Suppressor macrophage treated with lipopolysaccharide for 1 hour (primary cell): ENCODE measurements at places on chromosomes 5 and 9.

- DNase-seq: no peak
Observed at GRCh38 chr5:10528056-10528816, 35.6 kb upstream of the ANKRD33B start.

GRCh38 chr9:78692871-78693270 lies 395.9 kb downstream of the PSAT1 start:
- no peak for DNase-seq

- DNase-seq: no peak
Observed at GRCh38 chr9:1876891-1877496, 138.2 kb upstream of the SMARCA2 start.

- DNase-seq: no peak
Observed at GRCh38 chr9:5843794-5844471, 11.0 kb upstream of the ERMP1 start.

DNA sequence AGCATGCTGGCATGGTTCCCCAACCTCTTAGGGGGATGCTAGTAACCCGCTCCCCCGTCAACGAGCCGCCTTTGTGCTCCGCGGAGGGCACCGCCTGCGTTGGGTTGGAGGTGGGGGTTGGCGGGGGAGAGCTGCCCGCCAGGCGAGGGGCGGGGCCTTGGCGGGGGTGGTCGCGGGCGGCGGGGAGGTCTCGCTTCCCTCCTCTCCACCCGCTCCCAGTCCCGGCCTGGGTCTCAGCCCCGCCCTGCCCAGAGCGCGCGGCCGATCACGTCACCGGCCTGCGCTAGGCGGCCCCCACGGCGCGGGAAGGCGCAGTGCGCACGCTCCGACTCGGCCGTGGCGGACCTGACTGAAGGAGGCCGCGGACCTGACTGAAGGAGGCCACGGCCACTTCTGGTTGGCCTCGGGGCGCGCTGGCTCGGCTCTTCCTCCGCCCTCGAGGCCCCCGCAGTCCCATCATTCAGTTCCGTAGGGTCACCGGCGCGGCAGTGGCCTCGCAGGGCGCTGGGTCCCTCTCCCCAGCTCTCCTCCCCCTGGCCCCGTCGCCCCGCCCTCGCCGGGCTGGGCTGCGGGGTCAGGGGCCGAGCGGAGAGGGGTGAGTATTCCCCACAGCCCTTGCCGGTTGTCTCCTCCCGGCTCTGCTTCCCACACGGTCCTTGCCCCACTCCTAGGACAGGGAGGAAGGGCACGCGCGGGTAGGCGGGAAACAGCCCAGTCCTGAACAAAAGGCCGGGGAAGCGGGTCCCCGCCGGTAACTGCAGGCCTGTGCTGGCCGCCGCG lies at the start of gene ATG10:
Gene ATG10 (plus strand): TSS at position 312 of the 780 bp plus-strand sequence. CDS start 15,548 bp downstream, outside the sequence.
- DNase-seq: peak; percentile 97

- DNase-seq: no peak
Observed at GRCh38 chr9:131465401-131465800, 37.3 kb upstream of the POMT1 start.

DNA sequence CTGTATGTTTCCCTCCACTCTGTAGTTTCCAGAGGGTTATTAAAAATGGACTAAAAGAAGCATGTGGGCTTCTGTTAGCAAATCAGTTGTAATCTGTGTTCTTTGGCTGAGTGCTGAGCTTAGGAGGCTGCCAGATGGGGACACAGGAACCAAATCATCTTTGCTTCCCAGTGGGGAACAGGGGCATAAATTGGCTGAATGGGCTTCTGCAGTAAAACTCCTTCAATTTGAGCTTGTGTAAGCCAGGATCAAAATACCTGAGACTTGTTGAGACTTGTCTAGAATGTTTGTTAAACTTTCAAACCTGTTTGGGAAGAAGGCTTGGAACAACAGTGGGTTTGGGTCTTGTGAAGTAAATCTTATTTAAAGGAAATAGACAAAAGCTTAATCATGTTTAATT lies 32.2 kb upstream of the TNFAIP8 start:
- DNase-seq: peak; percentile 57

GRCh38 chr9:113695440-113695851 lies 180.7 kb upstream of the ZNF618 start:
- DNase-seq: no peak

- no peak for DNase-seq
Observed at GRCh38 chr9:84869091-84869490, 199.6 kb downstream of the NTRK2 start.

DNA sequence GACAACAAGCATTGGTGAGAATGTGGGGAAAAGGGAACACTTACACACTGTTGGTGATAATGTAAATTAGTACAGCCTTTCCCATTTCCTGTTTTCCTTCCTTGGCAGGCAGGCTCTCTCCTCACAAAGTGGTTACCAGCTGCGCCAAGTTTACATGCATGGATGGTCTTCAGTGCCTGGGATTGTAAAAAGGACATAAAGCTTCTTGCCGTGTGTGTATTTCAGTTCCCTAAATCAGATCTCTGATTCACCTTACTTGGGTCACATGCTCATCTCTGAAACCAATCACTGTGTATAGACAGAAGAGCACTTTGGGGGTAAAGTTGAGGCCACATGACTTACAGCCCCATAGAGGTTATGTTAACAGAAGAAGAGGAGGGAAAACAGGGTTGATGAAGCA lies 92.8 kb downstream of the CAVIN4 start:
- no peak for DNase-seq

- DNase-seq: no peak
Observed at GRCh38 chr5:73668017-73668416, 42.0 kb downstream of the ARHGEF28 start.

DNA sequence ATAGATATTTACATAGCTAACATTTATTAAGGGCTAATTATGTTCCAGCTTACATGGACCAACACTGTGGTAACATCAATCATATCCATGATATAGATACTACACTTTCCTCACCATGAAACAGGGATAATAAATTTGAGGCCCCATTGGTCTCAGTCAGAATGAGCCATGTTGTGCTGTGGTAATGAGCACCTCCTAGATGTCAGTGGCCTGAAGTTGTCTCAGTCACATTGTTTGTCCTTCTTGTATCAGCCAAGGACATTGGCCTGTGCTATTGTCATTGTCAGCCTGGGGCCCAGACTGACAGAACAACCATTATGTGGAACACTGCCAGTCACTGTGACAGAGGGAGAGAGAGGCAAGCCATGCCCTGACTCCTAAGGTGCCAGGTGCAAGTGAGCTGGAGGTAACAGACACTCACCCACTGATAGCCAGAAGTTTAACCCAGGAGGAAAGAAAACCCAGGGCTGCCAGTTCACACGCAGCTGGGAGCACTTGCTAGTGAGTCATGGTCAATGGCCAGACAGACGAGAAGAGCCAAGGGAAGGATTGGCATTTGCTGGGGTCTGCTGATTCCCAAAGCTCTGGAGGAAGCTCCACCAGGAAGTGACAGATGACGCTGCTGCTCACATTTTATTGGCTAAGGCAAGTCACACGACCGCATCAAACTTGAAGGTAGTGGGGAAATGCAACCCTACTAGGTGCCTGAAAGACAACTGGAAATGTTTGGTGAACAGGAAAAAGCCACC lies 224.2 kb downstream of the MELK start:
- no peak for DNase-seq

DNA sequence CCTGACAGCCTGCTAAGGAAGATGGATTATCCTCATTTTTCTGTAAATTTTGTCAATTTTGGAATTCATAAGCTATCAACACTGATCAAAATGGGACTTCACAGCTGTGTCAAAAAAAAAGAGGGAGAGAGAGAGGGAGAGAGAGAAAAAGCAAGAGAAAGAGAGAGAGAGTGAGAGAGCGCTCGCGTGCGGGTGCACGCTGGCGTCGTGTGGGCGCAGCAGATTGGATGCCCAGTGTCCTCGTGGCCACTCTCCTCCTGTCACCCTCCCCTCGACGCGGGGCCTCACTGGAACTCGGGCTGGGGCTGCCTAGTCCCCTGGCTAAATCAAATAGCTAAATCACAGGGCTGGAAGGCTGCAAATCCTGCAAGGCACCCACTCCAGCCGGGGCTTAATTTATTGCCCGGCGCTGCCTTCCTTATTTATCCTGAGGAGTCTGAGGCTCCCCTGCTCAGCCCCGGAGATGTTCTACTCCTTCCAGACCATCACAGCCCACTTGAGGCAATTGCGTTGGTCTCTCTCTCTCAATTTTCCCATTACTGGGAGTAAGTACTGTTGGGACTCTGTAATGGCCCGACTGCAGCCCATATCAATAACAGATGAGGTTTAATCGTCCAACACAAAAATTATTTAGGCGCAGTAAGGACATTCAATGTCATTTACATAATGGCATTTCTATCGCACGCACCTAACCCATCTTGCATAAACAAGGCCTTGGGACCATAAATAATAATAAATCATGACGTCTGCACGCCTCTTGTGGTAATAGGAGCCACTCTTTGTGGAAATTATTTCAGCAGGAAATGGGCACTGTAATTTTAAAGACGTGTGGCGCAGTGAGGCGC lies 94.2 kb downstream of the PAX5 start:
- no peak for DNase-seq

DNA sequence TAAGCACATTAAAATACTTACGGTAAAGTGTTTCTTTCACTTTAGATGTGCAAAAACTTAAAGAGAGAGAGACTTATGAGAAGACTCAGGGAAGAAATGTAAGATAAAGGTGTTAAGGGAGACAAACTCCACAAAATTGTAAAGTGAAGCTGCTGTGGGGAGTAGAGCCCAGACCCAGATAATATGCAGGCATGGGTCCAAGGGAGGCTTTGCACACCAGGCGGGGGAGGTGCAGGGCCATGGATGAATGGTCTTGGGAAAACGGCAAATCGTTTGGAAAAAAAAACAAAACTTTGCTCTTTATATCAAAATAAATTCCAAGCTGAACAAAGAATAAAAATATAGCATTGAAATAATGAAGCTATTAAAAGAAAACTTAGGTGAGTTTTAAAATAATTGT lies 9.1 kb downstream of the SYK start:
- no peak for DNase-seq

GRCh38 chr9:122402403-122402871 lies 31.6 kb downstream of the PTGS1 start:
- DNase-seq: peak; percentile 95

GRCh38 chr5:15752663-15753285 lies 252.8 kb downstream of the FBXL7 start:
- no peak for DNase-seq

- DNase-seq: no peak
Observed at GRCh38 chr5:112742424-112742823, 4.7 kb downstream of the APC start.

- no peak for DNase-seq
Observed at GRCh38 chr5:139725073-139725830, 70.4 kb upstream of the PSD2 start.

GRCh38 chr5:67002832-67003684 lies 193.5 kb downstream of the CD180 start:
- DNase-seq: no peak

- DNase-seq: peak; percentile 93
Observed at GRCh38 chr5:138035605-138036537, 3.0 kb upstream of the FAM13B start.

GRCh38 chr5:93154535-93154934 lies 426.5 kb downstream of the NR2F1-AS1 start:
- DNase-seq: no peak

DNA sequence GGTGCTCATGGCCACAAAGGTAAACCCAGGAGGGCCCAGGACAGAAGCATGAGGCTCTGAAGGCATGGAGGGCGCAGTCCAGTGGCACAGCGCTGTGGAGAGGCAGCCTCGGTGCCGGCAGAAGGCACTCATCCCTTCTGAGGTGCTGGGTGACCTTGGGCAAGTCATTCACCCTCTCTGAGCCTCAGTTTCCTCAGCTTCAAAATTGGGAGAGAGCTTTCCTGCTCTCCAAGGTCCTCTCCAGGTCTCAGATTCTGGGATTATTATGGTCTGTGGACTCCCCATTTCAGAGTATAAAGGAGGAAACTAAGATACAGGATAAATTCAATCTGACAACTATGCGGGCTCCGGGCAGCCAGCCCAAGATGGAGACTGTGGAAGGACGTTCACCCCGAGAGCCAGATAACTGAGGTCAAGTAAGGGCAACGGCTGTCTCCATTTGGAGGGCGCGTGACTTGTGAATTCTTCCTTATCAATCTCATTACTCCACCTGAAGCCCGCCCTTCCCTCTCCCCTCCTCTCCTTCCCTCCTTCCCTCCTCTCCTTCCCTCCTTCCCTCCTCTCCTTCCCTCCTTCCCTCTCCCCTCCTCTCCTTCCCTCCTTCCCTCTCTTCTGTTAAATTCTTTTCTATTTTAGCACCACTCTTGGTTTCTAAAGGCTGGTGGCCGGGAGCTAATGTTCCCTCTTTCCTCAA lies 58.1 kb downstream of the LRSAM1 start:
- DNase-seq: no peak

GRCh38 chr5:108681079-108681921 lies 66.4 kb upstream of the FER start:
- DNase-seq: peak; percentile 73
